Right renal cortex interstitium (tissue), 3 donors: ENCODE measurements at places on chromosomes 4 and X. TPM values are rescaled to one million over a fixed set of nuclear protein-coding genes. Genes with fewer than 3 reads are reported as not detected.

FAM9C gene
- polyA plus RNA-seq = 0.37 TPM

DNA sequence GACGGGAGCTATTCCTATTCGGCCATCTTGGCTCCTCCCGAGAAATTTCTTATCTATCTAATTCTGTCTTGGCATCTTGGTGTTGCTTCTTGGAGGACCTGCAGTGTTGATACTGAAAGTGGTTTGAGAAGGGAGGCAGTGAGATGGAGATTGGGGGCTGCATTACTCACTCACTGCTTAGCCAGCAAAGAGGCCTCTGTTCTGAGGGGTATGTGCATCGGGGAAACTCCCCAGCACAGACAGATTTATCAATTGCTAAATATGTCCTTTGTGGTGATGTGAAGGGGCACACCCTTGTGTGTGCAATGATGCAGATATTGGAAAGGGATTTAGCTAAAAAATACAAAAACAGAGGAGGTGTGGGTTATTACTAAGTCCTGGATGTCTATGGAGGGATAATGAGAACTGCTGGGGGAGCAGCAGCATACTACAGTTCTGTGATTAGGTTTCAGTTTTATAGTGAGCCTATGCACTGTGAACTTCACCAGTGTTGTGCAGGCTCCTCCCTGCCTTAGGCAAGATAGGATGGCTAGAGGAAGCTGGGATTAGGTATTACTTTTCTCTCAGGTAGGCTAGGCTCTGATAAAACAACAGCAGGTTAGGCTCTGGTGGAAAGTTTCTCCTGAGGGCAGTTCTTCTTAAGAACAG lies 279.0 kb downstream of the HS3ST1 start:
- DNase-seq = no peak

GRCh38 chr4:76153356-76153755 lies 5.2 kb upstream of the NUP54 start:
- DNase-seq = no peak

DNA sequence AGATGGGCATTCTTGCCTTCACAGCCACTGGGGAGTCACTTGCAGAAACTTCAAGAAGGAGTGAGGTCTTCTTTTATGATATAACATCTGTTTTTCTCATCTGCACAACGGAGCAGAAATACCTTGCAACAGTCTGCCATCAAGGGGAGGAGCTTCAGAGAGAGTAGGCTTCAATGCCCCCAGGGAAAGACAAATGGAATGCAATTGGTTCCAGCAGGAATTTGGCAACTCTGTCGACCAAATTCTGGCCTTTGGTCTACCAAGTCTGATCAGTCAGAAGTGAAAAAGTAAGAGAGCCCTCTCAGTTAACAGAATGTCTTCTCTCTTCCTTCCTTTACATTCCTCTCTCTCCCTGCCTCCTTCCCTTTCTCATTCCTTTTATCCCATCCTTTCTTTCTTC lies 229.3 kb downstream of the IDS start:
- no peak for DNase-seq

CACNA1F gene
- polyA plus RNA-seq = 0.15 TPM

MAGEA10 gene
- polyA plus RNA-seq = 0.08 TPM

NPY1R gene
- polyA plus RNA-seq = 21.3 TPM

DNA sequence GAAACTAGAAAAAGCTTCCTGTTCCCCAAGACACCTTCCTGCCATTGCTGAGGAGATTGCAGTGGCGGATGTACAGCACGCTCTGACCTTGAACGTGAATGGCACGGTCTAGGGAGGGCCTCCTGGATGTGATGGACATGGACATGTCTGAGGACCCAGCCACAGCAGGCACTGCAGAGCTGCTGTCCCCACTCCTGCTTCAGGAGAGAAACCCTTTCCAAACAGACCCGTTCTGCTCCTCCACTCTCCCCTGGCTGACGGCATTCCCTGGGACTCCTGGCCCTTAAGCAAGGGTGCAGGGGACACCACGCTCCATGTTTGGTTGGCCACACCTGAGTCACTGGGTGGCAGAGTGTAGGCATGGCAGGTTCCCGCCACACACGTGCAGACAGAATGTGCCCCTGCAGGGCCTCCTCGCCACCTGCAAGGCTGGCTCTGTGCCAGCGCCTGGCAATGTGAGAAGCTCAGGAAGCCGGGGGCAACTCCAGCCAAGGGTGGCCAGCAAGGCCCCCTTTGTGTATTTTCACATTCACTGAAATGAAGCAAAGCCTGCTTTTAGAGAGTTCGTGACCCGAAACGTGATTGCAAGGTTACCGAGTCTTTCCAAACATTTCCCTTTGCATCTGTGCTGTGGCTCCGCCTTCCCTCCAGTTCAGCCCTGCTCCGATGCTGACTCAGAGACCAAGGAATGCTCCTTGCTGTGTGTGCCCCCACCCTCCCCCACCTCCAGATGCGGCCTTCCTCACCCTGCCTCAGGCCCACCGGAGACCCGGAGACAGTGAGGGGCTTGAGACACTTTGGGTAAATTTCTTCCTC lies 46.1 kb downstream of the HTRA3 start:
- peak; percentile 87 for DNase-seq

DNA sequence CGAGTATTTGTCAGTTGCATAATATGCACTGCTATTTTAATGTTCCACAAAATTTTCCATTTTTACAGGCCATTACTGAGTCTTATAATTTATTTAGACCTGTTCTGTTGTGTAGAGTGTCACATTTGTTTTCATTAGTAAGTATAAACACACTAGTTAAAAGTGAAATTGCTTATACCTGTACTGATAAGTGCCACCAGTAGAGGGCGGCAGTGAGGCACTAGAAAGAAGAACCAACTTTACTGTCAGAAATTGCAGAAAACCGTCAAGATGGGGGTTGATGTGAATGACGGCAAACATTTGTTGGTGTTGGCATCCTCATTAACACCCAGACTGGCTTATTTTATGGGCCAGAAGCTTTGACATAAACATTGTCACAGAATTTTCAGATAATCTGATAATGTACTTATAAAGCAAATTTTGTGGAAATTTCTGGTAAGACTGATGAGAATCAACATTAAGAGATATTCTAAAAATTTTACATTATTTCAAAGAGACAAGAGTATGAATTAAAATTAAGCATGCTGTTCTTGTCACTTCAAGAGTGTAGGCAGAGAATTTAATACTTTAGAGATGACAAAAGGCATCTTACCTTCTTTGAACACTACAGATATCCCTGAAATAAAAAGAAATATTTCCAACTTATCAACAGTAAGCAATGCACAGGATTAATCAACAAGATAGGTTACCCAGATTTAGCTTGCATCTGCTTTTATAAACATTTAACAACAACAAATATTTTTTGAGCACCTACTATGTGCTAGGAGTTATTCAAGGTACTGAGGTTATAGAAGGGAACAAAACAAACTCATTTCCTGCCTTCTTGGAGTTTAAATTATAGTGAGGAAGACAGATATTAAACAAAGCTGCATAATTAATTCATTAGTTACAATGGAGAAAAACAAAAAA lies 24.9 kb downstream of the ALPK1 start:
- no peak for DNase-seq

DNA sequence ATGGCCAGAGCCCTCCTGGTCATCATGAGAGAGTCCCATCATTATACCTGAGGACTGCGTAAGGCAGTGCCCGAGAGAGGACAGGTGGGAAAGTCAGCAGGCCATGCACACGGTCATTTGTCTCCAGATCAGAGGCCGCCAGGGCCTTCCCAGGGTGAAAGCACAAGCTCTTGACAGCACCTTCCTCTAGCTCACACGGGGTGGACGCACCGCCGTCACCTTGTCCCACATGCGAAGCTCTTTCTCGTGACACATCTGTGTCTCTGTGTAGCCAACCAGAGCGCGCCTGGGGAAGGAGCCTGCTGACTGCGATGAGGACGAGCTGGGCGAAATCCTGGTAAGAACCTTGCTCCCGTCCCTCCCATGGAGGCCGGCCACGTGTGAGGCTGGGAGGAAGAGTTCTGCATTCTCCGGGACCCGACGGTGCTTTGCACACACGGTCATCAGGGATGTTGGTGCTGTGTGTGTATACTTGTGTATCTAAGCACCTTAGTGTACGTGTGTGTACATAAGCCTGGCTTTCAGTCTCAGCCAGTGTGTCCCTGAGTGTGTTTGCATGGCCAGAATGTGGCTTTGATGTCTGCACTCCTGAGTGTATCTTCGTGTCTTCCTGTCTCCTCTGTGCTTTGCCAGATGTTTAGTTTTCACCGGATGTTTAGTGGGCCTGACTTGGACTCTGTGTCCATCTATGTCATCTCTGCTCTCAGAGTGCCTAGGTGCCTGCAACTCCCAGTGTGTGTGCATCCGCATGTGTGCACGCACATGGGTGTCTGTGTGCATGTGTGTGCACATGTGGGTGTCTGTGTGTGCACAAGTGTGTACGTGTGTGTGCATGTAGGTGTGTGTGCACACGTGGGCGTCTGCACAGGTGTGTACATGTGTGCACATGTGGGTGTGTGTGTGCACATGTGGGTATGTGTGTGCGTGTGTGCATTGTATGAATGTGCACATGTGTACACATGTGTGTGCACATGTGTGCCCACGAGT lies 15.1 kb downstream of the ATP5ME start:
- DNase-seq = no peak

KIAA1210 gene
- 1.6 TPM for polyA plus RNA-seq

NAA15 gene
- polyA plus RNA-seq = 38.1 TPM

LRRC66 gene
- polyA plus RNA-seq = 0.58 TPM

- DNase-seq = no peak
Measured at GRCh38 chr4:87365348-87365747, 25.6 kb downstream of the HSD17B11 start.

RPGR gene
- 15.1 TPM for polyA plus RNA-seq

GBA3 gene
- polyA plus RNA-seq = 20.2 TPM

DNA sequence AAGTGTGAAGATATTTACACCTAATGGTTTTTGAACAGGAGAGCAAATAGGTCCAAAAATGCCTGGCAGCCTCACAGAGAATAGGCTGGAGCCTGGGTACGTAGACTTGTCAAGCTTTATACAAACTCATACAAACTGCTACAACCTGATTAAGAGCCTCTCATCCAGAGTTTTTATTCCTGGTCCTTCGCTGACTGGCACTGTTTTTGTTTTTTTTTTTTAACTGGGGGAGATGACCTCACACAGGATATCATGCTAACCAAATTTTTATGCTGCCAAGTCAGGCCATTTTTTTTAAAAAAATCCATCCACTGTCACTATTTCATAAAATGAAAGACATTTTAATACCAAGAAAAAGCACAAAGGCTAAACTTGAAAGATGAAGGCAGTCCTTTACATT lies 1.9 kb downstream of the FAM114A1 start:
- DNase-seq = no peak

- no peak for DNase-seq
Measured at GRCh38 chrX:111260451-111260850, 9.8 kb downstream of the CAPN6 start.

GNRHR gene
- 0.36 TPM for polyA plus RNA-seq

GRCh38 chrX:14039344-14039743 lies 9.7 kb upstream of the GEMIN8 start:
- DNase-seq = no peak

DNA sequence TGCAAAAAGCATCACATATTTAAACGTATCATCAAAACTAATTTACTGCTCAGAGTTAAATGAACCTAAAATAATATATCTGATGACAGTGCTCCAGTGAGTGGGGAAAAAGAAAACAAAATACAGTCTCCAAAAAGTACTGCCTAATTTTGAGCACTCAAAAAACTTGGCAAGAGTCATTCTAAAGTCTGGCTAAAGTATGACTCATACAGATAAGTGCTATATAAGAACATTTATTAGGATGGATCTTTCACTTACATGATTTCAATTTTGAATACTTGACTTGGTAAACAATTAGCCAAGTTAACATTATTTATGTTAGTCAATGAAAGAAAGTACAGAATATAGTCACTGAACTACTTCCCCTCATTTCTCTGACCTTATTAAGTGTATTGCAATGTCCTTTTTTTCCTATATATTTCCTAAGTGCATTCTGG lies 27.2 kb downstream of the FBXO8 start:
- DNase-seq = no peak

- DNase-seq = no peak
Measured at GRCh38 chrX:123210252-123210651, 26.2 kb downstream of the GRIA3 start.

COX7B gene
- polyA plus RNA-seq = 417 TPM

GRCh38 chrX:41087201-41087600 lies 2.0 kb downstream of the USP9X start:
- DNase-seq = no peak

DNA sequence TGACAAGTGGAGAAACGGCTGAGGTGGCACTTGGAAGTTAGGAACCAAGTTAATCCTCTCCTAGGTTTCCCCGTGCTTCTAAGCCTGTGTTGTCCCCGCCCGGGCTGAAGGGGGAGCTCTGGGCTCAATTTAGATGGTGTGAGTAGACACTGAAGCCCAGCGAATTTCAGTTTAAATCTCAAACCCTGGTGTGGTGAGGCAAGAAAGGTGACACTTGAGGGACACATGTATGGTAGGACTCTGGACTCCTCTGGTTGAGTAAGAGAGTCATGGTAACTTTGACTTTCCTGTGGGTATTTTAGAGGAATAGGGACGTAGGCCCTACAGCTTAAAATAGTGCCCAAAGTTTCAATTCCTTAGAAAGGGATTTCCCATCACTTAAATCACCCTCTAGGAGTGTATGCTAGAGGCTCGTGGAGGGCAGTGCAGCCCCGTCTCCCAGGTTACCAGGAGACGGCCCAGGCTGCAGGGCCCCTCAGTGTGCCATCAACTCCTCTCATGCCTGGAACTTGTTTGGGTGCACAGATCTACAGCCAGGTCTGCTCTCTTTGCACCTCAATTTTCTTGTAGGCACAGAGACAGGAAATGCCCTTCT lies 24.0 kb downstream of the HAND2 start:
- DNase-seq = no peak

DNA sequence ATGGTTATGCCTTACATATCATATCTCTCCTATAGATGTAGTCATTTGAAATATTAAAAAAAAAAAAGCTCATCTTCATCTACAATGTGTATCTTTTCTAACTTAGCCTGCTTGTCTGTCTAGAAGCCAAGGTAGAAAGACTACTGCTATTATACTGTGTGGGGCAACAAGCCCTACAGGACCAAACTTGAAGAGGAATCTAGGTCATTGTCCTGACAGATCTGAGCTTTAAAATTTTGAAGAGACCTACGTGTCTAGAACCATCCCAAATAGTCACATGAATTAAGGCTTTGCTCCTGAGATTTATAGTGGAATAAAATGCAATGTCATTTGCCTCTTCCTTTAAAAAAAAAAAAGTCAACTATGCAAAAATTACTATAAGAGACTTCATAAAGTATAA lies 95.8 kb downstream of the PALLD start:
- no peak for DNase-seq
